RWPE2 (cell line): ENCODE measurements at places on chromosomes 7 and 10.
A peak's percentile ranks its signal among the peaks of the same experiment; 100 is the strongest.

DNA sequence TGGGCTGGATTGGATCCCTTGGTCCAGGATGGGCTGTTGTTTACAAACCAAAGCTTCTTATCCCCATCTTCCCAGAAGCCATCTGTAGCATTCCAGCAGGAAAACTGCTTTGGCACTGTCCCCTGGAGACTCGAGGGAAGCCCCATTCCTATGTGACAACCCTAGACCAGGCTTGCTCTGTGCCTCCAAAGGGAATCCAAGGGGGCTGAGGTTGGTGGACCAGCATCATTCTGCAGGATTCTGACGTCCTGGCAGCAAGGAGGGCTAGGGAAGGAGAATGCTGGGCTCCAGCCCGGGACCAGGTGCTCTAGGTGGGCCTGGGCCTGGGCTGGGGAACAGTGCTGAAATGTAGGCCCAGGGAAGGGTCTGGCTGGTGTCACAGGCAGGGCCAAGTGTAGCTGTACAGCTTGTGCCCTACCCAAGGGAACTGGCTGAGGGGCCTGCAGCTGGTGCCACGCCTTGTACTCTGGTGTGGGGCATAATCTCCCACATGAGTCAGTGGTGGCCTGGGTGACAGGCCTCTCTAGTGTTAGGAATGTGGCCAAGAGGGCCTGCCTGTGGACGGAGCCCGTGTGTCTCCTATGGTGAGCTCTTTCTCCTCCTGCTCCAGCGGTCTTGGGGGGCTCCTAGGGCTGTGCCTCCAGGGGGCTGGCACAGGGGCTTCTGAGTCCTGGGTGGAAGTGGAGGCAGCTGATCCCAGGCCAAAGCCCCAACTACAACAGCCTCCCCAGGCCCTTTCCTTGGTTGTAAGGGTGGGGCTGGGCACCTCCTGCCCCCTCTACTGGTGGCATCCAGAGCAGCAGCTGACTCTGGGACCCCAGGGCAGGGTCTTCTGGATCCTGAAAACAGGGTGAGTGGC is 25.2 kb downstream of the TRIM8 start:
- H3K27ac ChIP-seq, result peak overlapping the region; percentile 22
- no peaks in the 10 kb centered on the region for H3K36me3 ChIP-seq
- H3K27me3 ChIP-seq, result no peaks in the 10 kb centered on the region
- H3K4me1 ChIP-seq, result peaks cover 22% of the 10 kb centered on the region

DNA sequence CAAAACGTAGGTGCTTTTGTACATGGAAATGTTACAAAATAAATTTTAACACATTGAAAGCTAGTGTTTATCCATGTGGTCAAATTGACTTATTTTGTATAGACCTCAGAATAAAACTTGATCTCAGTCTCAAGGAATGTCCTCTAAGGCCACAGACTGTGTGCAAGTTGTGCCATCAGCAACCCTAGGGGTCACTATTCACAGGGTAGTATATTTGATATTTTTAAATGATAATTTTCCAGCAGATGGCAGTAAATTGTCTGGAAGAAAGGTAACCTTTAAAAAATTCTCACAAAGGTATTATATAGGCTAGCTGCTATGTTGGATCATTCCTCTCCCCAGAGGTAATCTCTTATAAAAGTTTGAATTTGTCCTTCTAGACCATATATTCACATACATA is 12.9 kb upstream of the SNX10 start:
- no peak for DNase-seq
- no peak overlapping the region for H3K27ac ChIP-seq
- no peaks in the 10 kb centered on the region for H3K4me1 ChIP-seq
- H3K36me3 ChIP-seq, result no peaks in the 10 kb centered on the region

DNA sequence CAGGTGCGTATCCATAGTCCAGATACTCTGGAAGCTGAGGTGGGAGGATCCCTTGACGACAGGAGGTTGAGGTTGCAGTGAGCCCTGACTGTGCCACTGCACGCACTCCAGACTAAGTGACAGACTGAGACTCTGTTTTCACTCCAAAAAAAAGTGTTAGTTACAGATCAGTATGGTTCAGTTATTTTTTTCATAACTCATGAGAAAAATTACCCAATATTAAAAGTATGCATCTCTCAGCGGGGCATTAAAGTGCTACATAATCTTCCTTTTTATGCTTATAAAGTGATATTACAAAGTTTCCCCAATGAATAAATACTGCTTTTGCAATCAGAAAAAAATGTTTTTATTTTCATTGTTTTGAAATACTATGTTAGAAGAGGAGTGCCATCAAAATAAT is 147.9 kb downstream of the ZNF438 start:
- DNase-seq, result no peak
- H3K4me3 ChIP-seq, result no peak overlapping the region

DNA sequence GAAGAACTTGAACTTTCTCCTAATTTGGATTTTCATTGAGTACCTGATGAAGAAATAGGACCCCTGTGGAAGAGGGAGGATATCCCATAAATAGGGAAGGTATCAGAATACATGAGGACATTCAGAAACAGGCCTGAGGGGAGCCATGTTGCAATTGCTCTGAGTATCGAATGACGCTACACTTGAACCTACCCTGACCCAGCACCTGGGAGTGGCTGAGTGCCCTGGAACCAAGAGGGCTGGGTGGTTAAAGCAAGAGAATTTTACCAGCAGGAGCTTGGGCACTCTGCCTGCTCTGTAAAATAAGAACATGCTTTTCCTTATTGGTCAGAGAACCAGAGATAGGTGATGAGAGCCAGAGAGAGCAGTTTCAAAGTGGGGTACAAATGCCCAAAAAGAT is 7.2 kb downstream of the NEUROD6 start:
- H3K36me3 ChIP-seq, result no peaks in the 10 kb centered on the region
- H3K4me3 ChIP-seq, result no peak overlapping the region
- H3K27me3 ChIP-seq, result peaks cover 3% of the 10 kb centered on the region
- no peak for DNase-seq

GRCh38 chr10:123560301-123561140 is 105.6 kb upstream of the GPR26 start:
- H3K36me3 ChIP-seq, result no peaks in the 10 kb centered on the region
- H3K4me3 ChIP-seq, result no peak overlapping the region
- H3K27ac ChIP-seq, result no peak overlapping the region
- H3K27me3 ChIP-seq, result peaks cover 3% of the 10 kb centered on the region
- no peaks in the 10 kb centered on the region for H3K4me1 ChIP-seq
